ENCODE measurements at places on chromosomes 4 and X.
A peak's percentile ranks its signal among the peaks of the same experiment; 100 is the strongest.

DNA sequence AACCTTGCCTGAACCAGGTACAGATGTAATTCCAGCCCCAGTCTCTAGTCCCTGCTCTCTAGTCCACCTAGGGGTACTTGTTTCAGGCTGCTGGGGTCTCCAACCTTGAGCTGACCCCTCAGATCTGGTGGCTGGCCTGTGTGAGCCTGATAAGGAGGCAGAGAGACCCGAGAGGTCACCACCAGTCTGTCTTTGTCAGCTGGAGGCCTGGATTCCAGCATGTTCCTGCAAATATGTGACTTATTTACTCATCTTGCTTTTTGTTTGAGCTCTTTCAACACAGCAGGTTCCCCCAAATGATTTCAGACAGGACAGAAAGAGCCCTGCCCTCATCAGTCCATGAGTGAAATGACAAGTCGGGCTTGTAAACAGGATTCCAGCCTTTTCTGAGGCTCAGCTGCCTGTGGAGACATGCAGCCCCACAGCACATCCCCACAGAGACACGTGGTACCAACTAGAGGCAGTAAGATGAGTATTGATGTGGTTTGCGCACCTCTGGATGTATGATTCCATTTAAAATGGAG, 37.5 kb upstream of the STK26 start:
- no peak for DNase-seq

DNA sequence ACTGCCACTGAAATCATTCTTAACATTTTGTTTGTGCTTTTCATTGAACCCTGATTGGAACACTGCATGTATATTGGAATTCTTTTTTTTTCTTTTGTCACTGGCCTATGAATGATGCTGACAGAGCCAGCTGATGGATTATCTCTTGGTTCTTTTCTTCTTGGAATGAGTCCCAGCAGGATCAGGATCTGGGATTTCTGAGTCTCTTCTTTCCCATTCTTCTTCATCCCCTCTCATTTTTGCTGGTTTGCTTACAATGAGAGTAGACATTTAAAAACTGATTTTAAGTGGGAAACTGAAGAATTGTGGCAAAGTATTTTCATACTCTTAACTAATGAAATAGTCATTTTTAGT, 9.0 kb downstream of the DCUN1D4 start:
- DNase-seq, result no peak

- no peak for DNase-seq
These were observed 155.6 kb downstream of the PPP4R3C start for GRCh38 chrX:27307546-27307945.

- no peak for DNase-seq
These were observed 1.8 kb downstream of the ZIC3 start for GRCh38 chrX:137567682-137568232.

DNA sequence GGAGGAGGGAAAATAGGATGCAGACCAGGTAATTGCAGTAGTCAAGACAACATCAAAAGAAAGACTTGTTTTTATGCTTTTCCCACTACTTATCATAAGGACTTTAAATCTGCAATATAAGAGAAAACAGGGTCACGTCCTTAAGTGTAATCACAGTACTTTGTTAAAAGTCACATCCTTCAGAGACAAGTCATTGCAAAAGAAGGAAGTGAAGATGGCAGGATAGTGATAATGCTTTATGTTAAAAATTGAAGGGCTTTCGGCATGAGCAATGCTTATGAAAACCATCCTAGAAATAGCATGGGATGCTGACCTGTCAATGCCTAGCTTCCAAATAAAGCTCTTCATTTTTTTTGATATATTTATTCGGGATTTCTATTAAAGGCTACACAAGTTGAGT, 110.2 kb upstream of the TENM3 start:
- no peak for DNase-seq

DNA sequence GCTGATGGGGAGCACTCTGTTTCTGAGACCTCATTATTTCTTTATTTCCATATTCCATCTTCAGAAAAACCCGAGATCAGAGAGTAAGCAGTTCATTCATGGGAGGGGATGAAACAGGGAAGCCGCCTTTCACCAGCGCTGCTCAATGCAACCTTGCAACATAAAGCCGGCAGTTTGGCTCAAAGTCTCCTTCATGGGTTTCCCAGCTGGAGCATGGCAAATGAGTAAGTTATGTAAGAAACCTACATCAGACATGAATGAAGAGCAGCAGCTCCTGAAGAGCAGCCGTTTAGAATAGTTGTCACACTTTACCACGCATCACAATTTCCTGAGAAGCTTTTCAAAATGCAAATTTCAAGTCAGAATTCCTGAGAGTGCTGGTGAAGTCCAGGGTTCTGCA, 578.8 kb downstream of the FSTL5 start:
- no peak for DNase-seq

- no peak for DNase-seq
These were observed 1528.3 kb downstream of the RPA4 start for GRCh38 chrX:98412058-98412457.

DNA sequence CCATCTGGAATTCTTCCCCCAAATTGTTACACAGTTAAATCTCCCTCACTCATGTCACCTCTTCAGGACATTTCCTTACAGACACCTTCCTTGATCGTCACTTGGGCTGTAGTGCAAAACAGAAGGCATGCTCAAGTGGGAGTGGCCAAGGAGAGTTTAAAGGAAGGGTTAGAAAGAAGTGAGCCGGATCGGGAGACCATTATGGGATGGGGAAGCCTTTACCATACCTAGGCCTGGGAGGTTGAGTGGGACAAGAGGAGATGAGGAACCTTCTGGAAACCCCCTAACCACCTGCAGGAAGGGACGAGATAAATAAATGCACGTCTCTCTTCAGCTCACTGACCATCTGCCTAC, 102.7 kb downstream of the UCHL1 start:
- DNase-seq, result no peak

- no peak for DNase-seq
These were observed 275.5 kb downstream of the PPARGC1A start for GRCh38 chr4:23614284-23614892.

- DNase-seq, result no peak
These were observed 106.7 kb downstream of the GPM6A start for GRCh38 chr4:175705407-175705806.

DNA sequence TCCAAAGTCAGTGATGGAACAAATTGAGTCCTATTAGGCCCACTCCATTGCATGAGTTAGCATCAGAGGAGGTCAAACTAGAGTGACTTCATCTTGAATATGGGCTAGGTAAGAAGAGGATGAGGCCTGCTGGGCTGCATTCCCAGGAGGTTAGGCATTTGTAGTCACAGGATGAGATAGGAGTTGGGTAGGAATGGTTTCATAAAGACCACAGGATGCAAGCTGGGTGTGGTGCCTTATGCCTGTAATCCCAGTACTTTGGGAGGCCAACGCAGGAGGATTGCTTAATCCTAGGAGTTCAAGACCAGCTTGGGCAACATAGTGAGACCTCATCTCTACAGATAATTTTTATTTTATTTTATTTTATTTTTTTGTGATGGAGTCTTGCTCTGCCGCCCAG, 26.8 kb downstream of the PDGFRA start:
- no peak for DNase-seq

DNA sequence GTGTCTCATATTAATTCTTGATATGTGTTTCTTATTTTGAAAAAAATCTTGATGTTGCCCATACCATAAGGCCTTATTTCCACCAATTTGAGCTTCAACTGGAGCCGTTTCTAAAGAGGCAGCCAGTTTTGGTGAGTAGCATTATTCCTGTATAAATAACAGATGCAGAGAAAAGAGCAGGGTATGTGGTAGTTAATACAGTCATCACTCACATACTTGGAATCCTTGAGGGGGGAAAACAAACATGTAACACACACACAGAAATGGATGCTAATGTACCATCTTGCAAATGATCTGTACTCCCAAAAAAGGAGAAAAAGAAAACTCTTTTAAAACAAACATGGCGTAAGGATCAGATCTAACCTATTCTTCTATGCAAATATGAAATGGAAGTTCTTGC, 389.7 kb downstream of the GPM6A start:
- DNase-seq, result no peak

- no peak for DNase-seq
These were observed 195.7 kb downstream of the ARHGAP10 start for GRCh38 chr4:147927377-147928137.

DNA sequence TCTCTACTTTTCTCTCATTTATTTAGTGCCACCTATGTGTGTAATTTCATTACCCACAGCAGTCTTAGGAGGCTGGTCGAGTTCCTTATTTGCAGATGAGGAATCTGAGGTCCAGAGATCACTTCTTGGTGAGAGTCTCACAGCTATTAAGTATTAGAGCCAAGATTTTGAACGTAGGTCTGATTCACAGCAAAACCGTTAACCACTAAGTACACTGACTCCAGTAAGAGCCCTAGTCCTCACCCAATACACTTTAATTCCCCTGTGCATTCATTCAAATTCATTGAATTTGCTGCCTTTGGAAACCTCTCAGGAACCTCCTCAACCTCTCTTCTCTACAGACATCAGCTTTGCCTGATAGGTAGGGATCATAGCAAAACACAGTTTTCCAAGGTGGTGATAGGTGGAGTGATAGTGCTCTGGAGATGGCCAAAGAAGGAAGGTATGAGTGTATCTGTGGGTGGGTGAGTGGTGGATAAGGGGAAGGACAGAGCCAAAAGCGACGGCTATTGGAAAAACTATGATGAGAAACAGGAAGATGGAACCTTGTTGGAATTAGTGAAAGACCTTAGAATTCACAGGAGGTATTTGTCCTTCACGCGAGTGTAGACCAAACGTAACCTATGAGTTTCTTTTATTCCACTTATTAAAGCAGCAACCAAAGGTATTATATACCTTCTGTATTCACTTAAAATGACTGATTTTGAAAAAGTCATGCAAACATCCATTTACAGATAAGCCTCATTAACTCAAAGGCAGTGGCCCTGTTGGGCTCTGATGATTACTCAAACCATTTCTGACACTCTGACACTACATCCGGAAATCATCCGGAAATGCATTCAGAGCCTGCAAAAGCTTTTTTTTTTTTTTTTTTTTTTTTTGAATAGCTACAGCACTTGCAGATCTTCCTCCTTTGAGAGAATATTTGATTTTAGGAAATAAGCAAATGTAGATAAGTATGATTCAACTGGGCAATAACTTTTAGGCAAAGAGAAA, 6.3 kb downstream of the FMR1 start:
- DNase-seq, result no peak

GRCh38 chr4:127048376-127049044, 584.2 kb upstream of the INTU start:
- DNase-seq, result no peak

GRCh38 chrX:94551831-94552230, 877.8 kb downstream of the FAM133A start:
- no peak for DNase-seq

GRCh38 chr4:30696191-30696590, 24.0 kb upstream of the PCDH7 start:
- no peak for DNase-seq

DNA sequence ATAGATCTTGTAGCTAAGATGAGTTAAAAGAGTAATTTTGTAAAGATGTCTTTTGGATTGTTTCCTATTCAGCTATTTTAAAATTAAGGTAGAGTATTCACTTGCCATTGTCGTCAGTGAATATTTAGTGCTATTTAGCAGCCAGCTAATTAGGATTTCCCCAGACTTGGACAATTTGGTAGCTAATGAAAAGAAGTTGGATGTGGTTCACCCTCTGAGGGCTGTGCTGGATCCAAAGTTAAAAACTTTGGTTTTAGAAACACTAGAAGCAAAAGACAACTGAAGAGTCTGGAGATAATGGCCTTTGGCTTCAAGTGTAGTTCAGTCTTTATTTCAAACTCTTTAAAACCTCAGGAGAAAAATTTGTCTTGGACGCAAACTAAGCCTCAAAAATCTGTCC, 41.3 kb downstream of the ATG4A start:
- DNase-seq, result no peak

- no peak for DNase-seq
These were observed 371.5 kb downstream of the KCNIP4 start for GRCh38 chr4:21577056-21577455.

DNA sequence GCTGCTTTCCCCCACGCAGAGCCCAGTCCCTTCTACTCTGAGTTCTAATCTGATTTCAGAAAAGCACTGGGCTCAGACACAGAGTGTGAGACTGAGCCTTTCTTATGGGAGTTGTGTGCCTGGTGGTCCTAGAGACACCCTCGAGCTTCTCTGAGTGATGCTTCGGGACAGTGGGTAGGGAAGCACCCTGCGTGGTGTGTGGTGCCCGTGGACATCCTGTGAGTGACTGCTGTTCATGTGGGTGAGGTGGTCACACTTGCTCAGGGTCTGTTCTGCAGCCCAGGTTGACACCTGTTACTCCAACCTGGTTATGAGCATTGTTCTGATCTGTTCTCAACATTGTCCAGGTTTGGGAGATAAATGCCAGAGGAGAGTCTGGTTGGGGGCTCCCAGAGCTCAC, 6.1 kb downstream of the GPR78 start:
- no peak for DNase-seq

- peak; percentile 71 for DNase-seq
These were observed 83.9 kb downstream of the SNCA start for GRCh38 chr4:89752932-89753598.

DNA sequence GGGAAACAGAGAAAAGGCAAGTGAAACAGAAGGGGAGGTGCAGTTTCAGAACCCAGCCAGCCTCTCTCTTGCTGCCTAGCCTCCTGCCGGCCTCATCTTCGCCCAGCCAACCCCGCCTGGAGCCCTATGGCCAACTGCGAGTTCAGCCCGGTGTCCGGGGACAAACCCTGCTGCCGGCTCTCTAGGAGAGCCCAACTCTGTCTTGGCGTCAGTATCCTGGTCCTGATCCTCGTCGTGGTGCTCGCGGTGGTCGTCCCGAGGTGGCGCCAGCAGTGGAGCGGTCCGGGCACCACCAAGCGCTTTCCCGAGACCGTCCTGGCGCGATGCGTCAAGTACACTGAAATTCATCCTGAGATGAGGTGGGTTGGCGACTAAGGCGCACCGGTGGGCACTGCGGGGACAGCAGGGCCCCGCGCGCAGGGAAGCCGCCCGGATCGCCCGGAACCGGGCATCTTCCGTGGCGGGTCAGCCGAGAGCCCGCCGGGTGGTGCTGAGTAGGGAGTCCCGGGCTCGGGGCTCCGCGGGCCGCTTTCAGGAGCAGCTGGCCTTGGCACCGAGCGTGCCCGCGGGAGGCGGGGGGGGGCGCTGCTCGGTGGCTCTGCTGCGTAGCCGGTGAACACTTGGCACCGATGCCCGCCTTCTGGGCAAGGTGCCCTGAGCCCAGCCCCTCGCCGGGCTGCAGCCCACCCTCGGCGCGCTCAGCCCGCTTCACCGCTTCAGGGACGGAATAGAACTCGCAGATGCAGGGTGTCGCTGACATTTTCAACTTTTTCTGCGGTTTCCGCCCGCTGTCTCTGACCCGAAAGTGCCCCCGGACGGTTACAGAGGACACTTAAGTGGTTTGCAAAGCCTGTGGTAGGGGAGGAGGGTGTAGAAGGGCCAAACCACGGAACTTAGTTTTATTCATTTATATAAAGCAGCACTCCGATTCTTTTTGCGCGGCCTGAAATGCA, at the start of gene CD38:
Gene CD38 (plus strand): TSS at position 40 of the 953 bp plus-strand sequence. CDS start 87 bp downstream, at position 127.
- DNase-seq, result no peak

- no peak for DNase-seq
These were observed 825.8 kb upstream of the LCORL start for GRCh38 chr4:18847249-18847890.

GRCh38 chrX:95645738-95646137, 1038.9 kb upstream of the DIAPH2 start:
- no peak for DNase-seq

GRCh38 chrX:13053171-13053570, 8.8 kb upstream of the FAM9C start:
- DNase-seq, result no peak

GRCh38 chrX:48578661-48579128, 4.4 kb downstream of the RBM3 start:
- no peak for DNase-seq
